ENCODE measurements at places on chromosomes 4 and X.

DNA sequence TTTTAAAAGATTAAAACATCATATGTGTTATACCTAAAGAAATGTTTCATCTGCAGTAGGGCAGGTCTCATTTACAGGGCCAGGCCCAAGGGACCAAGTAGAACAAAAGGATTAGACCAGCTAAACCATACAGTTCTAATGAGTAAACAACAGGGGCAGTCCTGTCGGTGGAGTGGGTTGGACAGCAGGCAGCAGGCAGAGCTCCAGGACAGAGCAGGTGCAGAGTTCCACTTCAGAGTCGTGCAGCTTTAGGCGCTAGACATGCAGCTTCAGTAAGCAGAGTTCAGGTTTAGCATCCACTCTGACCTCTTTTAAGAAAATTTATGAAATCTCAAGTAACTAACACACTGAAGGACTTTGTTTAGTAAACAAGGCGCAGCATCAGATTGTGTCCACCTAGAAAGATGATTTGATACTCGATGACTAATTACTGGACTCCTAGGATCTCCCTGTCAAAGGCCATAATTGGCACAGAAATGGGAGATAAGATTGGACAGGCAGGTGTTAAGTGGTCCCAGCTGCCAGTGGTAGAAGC lies 487.7 kb upstream of the INTU start:
- DNase-seq = no peak

DNA sequence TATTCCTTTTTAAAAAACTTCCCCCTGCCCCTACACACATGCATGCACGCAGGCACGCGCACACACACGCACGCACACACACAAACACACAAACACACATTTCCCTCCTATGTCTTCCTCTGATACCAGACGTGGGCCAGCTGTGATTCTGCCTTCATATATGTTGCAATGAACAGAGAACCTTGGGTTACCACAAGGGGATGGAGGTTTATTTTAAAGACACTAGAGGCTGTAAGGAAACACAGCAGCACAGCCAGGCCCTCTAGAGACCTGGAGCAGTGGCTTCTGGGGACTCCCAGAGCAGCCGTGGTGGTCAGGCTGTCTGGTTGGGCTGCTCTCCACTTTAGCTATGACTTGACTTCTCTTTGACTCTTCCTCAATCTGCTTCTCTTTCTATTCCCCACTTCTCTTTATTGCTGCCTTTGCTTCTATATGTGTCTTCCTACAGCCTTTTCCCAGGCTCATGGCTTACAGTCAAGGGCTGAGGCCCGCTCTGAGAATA lies 3.2 kb upstream of the TLR10 start:
- peak; percentile 10 for DNase-seq

- no peak for DNase-seq
Measured at GRCh38 chrX:66046612-66047235, 6.8 kb upstream of the VSIG4 start.

DNA sequence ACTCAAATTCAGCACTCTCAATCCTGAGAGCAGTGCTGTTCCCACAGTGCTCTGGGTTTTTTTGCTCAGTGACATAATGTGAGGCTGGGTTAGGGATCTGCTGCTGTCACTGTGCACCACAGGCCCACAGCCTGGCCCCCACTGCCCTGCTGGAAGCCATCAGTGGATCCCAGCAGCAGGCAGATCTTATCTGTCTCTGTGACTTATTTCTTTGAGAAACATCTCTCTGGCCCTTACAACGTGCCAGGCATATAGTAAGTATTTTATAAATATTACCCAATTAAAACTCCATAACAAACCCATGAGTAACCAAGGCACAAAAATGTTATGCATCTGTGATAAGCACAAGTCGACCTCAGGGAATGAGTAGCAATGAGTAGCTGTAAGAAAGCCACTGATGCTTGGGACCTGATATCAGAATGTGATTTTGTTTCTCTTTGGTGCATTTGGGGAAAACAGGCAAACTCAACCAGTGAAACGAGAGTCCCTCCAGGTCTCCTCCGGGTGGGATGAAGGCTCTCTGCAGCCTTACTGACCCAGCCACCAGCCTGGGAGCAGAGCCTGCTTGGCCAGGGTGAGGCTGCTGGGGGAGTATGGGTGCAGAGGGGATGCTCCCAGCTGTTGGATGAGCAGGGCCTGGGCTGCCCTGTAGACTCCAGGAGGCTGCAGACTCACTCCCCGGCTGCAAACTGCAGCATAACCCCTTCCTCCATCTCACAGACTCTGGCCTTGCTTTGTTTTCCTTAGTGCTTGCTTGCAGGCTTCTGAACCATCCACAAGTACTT lies 172.7 kb upstream of the LNX1 start:
- peak; percentile 73 for DNase-seq

DNA sequence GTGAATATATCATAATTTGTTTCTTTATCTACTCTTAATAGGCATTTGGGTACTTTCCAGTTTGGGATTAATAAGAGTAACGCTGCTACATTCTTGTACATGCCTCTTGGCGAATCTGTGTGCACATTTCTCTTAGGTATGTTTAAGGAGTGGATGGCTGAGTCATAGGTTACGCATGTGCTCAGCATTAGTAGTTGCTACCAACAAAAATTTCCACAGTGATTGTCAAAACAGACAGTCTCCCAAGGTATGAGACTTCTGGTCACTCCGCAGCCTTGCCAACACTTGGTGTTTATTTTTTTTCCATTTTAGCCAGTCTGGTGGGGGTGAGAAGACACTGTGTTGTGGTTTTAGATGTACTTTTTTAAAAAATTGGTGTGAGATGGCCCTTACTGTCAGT lies 44.6 kb downstream of the FGFBP1 start:
- peak; percentile 92 for DNase-seq

DNA sequence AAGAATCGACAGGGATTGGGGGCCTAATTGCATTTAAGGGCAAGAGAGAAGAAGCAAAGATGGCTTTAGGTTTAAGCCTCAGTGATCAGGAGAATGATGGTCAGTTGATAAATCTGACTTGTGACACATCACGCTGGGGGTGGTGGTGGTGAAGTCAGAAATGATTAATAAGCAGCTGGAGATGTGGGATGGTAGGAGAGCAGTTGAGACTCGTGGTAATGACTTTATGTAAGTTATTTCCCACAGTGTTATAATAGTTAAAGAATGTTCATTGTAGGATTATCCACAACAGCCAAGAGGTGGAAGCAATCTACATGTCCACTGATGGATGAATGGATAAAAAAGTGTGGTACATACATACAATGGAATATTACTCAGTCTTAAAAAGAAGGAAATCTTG lies 178.9 kb upstream of the GPC4 start:
- DNase-seq = no peak

- DNase-seq = no peak
Measured at GRCh38 chrX:42886519-42886918, 108.6 kb upstream of the PPP1R2C start.

DNA sequence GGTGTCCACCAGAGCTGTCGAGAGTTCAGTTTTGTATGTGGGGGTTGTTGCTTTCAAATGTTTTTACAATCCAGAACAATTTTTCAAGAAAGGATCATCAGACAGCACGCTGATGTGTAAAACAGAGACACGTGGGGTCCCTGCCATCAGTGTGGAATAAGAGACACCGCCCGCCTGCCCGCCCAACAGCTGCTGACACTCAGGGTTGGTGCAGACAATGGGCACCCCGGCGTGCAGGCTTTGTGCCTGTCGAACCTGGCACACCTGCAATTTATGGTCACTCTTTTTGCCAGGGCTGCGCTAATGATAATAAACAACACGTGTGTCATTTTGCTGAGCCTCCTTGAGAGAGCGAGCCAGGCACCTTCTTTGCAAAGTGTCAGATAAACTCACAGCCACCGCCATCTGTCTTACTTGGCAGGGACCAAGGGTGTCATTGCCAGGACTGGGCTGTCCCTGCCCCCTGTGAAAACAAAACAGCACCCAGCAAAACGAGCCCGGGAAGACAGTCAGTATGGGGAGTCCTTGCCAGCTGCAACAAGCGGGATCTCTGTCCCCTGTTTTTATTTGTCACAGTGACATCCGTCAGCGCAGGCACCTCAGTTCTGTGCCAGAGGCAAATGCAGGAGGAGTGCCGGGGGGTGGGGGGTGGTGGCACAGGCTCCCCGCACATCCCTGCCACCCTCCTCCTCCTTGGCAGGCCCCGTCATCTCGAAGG lies 69.1 kb downstream of the PSAPL1 start:
- no peak for DNase-seq
